ENCODE measurements at places on chromosomes 13 and 19.

DNA sequence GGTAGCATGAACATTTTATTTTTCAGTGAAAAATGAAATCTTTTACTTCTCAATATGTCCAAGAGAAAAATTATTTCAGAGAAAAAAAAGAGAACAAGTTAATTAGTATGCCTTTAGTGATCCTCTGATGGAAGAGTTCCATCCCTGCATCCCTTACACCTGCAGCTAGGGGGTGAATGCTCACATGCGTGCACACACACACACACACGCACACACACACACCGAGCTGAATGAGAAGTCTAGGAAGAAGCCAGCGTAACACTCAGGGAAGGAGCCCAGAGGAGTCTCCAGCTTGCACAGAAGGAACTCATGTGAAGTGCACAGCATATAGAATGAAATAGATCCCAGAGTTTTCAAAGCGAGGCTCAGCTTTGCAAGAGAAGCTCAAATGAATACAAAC is 510.5 kb downstream of the IRS2 start:
- DNase-seq = no peak

DNA sequence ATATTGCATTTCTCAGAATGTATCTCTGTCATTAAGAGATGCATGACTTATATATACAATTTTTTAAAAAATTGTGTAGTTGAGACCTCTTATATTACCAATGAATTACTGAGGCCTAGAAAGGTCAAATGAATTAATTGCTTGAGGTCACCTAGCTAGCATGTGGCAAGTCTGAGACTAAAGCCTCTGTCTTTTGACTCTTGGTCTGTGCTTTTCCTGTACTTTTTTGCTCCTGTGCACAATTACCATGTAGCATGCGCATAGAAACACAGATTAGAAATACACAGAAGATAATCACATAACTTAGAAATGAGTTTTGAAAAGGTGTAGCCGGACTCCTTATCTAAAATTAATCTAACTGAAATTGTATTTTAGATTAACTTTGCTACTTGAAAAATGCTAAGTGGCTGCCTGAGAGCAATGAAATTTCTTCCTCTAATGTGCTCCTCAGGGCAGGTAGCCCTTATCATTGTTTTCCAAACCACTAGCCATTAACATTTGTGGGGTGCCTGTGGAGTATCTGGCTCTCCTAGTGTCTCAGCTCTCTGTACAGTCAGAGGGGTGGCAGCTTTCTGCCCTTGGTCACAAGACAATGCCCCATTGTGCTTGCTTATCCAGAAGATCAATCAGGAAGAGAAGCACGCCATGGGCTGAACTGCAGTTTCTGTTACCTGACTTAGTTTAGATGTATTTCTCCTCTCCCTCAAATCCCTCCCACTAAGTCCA is 119.6 kb downstream of the RFC3 start:
- no peak for DNase-seq

DNA sequence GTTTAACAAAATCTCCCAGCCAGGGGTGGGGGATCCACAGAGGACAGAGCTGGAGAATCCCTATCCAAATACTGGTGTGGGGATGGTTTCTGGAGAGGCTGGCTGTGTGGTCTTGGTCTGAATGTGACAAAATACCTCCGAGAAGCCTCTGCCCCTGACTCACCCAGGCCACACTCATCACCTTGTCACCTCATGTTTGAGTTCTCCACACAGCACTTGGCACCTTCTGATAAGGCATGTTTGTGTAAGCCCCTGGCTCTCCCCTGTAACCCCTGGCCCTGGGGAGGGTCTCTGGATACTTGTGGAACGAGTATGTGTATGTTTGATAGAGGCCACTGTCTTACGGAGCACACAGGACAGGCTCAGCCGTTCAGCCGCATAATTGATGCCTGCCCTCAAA is 14.7 kb downstream of the TECR start:
- DNase-seq = no peak

GRCh38 chr13:111093136-111093535 is 22.0 kb upstream of the ARHGEF7 start:
- DNase-seq = no peak

All from T follicular helper cell (primary cell).